Stimulated activated CD4-positive, alpha-beta T cell treated with anti-CD3 and anti-CD28 coated beads, Interleukin-1b, Interleukin-23, amount 100 ng/mL, for 4 hours (primary cell): ENCODE measurements at places on chromosomes 16 and 17.
A peak's percentile ranks its signal among the peaks of the same experiment; 100 is the strongest.

DNA sequence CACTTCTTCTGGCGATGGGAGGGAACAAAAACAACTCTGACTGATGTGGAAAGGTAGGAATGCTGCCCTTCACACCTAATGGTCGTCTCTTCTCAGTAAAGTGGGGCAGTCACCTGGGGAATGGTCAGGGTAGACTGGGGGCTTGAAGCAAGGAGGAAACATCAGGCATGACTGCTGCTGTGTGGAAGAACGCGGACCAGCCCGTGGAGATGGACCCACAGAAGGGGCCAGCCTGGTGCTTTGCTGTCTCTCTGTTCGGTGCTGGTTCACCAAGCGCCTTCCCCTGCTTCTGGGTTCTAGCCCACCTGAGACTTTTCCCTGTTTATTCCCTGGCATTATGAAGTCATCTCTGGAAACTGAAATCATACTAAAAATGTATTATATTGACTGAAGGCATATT lies 96.2 kb upstream of the DNAH17 start:
- DNase-seq, result no peak

- no peak for DNase-seq
Measured at GRCh38 chr17:14454746-14455145, 153.9 kb downstream of the HS3ST3B1 start.

- DNase-seq, result no peak
Measured at GRCh38 chr17:64161380-64162176, 31.6 kb upstream of the ERN1 start.

GRCh38 chr17:61943117-61943516 lies 15.3 kb upstream of the INTS2 start:
- no peak for DNase-seq

- no peak for DNase-seq
Measured at GRCh38 chr16:73383195-73383987, 335.5 kb upstream of the ZFHX3 start.

DNA sequence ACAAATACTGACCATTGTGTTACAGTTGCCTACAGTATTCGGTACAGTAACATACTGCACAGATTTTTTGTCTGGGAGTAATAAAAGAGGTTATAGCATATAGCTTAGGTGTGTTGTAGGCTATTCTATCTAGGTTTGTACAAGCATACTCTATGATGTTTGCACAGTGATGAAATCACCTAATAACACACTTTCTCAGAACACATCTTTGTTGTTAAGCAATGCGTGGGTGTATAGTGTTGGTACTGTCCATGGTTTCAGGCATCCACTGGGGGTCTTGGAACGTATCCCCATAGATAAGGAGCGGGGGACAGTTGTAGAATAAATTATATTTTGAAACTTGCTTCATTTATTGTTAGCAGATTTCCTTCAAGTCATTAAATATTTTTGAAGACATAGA lies 293.3 kb upstream of the TBX2 start:
- no peak for DNase-seq

GRCh38 chr17:56130631-56131030 lies 22.6 kb upstream of the ANKFN1 start:
- DNase-seq, result no peak

DNA sequence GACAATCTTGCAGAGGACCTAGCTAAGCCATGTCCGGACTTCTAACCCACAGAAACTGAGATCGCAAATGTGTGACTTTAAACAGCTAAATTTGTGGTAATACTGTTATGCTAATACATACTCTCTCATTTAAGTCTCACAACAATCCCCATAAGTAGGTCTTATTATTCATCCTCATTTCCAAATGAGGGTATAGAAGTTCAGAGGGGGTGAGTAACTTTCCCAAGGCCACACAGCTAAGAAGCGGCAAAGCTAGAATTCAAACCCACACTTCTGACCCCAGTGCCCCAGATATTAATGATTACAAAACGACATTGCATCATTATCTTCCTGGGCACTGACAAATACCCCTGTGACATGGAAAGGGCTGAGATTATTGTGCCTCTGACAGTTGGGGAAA lies 81.4 kb downstream of the CNGB1 start:
- no peak for DNase-seq

- peak; percentile 15 for DNase-seq
Measured at GRCh38 chr16:24013864-24014645, 178.3 kb downstream of the PRKCB start.

DNA sequence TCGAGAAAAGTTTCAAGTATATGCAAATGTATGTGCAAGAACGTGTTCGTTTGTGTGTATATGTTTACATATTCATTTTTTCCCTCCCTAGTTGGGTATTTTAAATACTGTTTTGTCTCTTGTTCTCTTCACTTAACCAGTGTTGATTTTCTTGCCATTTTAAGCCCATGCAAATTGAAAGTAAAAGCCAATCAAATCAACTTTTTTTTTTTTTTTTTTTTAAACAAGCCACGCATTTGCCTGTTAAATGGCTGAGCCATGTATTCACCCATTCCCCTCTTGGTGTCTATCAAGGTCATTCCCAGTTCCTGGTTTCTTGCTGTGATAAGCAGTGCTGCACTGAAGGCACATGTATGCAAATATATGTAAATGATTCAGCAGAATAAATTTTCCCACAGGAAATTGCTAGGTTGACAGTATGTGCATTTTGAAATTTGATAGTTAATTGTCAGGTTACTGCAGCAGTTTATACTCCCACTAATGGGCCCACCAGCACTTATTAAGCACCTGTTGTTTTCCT lies 12.2 kb downstream of the ABCC1 start:
- DNase-seq, result no peak

GRCh38 chr16:69105501-69106361 lies at the start of gene HAS3:
HAS3 (plus strand) TSS chr16:69105653; CDS start chr16:69109396, 3,743 bp downstream.
- peak; percentile 29 for DNase-seq

GRCh38 chr16:4678596-4678995 lies 14.8 kb upstream of the NUDT16L1 start:
- DNase-seq, result no peak

- no peak for DNase-seq
Measured at GRCh38 chr16:31420037-31420436, 8.1 kb downstream of the COX6A2 start.

DNA sequence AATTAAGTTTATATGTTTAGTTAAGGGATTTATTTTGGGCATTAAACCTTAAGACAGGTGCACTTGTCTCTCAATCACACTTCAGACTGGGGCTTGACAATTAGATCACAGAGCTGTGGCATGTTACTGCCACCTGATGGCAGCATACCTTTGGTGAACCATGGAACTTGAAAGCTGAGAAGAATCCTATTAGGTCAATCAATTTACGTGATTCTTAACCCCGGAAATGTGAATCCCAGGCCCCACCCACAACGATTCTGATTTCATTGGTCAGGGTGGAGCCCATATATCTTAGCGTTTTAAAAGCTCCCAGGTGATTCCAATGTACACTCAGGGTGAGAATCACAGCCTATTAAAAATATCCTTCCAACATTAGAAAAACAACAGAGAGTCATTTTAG lies 91.0 kb downstream of the GSG1L start:
- DNase-seq, result peak; percentile 20

- DNase-seq, result no peak
Measured at GRCh38 chr16:21646091-21646490, 6.3 kb downstream of the IGSF6 start.

GRCh38 chr16:72501739-72502593 lies 330.0 kb upstream of the PMFBP1 start:
- DNase-seq, result no peak

- DNase-seq, result no peak
Measured at GRCh38 chr17:80825471-80826345, 165.9 kb upstream of the CHMP6 start.

DNA sequence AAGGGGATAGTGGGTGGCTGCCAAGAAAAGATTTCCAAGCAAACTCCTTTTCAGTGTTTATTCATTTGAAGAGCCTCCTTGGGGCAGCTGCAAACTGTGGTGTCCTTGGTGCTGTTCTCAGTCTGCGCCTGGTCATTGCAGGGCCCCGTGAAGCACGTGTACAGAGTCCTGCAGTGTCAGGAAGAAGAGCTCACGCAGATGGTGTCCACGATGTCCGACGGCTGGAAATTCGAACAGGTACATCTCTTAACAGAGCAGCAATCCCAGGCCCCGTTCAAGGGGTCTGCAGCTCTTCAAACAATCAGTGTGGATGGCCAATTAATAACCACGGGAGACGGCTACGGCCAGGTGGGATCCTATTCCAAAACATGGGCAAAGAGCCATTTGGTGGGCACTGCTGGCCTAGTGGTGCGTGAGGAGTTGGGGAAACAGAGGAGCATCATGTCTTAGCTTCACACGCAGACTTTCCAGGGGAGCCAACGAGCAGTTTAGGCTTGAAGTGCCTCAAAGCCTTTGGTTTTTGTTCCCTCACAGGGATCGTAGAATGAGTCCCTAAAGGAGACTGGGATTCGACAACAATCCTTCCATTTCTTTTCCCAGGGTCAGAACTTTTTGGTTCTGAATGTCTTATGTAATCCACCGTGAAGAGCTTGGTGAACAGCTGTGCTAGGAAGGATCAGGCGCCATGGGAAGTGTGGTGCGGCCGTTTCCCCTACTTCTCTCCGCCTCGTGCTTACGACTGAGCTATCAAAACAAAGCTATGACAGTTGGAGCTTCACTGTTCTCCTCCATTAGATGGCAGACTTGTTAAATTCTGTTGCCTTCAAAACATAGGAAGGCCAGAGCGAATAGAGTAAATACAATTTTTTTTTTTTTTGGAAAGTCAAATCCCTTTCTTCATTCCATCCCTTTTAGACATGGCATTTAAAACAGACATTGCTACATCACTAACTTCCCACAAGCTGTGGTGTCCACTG lies 12.6 kb downstream of the KCTD2 start:
- DNase-seq, result no peak

- no peak for DNase-seq
Measured at GRCh38 chr16:64089697-64090096, 1032.2 kb downstream of the CDH11 start.

- peak; percentile 13 for DNase-seq
Measured at GRCh38 chr16:71746442-71747046, 22.0 kb upstream of the PHLPP2 start.

GRCh38 chr17:8997994-8998628 lies 23.2 kb upstream of the NTN1 start:
- DNase-seq, result peak; percentile 76

- no peak for DNase-seq
Measured at GRCh38 chr16:59144841-59145240, 410.7 kb upstream of the GOT2 start.

- DNase-seq, result no peak
Measured at GRCh38 chr16:14958970-14959369, 15.9 kb upstream of the PDXDC1 start.

GRCh38 chr16:84667600-84668309 lies 19.4 kb downstream of the KLHL36 start:
- DNase-seq, result no peak

DNA sequence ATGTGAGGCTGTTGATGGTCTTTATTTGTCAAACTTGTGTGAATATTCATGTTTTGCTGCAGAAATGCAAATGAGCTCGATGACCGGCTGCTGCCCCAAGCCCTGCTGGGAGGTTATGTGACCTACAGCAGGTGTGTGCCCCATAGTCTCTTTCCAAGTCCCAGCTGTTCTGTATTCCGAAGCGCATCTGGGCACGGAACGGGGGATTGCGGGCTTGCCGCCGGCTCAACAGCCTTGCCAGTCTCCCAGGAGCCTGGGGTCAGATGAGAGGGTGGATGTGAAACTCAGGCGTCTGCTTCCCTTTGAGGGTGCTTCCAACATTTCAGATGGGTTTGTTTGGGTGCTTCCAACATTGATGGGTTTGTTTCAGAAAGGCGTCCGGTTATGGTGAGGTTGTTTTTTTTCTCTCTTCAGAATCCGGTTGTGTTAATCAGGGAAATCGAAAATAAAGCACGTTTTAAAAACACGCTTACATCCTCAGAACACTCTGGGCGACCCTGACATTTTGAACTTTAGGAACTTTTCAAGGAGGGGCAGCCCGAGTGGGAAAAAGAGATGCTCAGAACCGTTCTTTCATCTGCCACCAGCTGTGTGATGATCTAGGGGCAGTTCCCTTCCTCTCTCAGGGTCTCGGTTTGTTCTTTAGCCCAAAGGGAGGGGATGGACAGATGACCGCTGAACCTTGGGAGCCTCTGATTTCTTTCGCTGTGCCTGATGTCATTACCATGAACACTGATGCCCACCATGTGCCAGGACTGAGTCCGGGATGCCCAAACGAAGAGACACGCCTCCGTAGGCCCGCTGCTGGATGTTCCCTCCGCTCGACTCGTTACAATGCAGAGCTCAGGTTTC lies 47.8 kb upstream of the AMZ2 start:
- no peak for DNase-seq
